Chondrocyte (in vitro differentiated cells): ENCODE measurements at places on chromosomes 3 and 15. TPM values are rescaled to one million over a fixed set of nuclear protein-coding genes. Genes with fewer than 3 reads are reported as not detected.

UQCRC1 gene
- total RNA-seq: 223 to 258 TPM (median 233 TPM) in 3 replicates

ADAMTS7 gene
- 111 to 144 TPM (median 113 TPM) in 3 replicates for total RNA-seq

ANKRD63 gene
- total RNA-seq: 0.25 to 1.1 TPM in 2 of 3 replicates, not detected in the other

LRRIQ4 gene
- total RNA-seq: not detected in 3 replicates

PLCH1 gene
- 0.07 to 0.17 TPM in 2 of 3 replicates, not detected in the other for total RNA-seq

FANCD2OS gene
- total RNA-seq: not detected in 3 replicates
